ENCODE measurements at places on chromosomes 12 and 14.

- no peak for DNase-seq
Observed at GRCh38 chr14:32350020-32350419, 20.9 kb downstream of the AKAP6 start.

GRCh38 chr12:71871116-71871515, 31.6 kb downstream of the TBC1D15 start:
- DNase-seq = no peak

GRCh38 chr12:123063535-123063934, 83.1 kb downstream of the ARL6IP4 start:
- DNase-seq = no peak

DNA sequence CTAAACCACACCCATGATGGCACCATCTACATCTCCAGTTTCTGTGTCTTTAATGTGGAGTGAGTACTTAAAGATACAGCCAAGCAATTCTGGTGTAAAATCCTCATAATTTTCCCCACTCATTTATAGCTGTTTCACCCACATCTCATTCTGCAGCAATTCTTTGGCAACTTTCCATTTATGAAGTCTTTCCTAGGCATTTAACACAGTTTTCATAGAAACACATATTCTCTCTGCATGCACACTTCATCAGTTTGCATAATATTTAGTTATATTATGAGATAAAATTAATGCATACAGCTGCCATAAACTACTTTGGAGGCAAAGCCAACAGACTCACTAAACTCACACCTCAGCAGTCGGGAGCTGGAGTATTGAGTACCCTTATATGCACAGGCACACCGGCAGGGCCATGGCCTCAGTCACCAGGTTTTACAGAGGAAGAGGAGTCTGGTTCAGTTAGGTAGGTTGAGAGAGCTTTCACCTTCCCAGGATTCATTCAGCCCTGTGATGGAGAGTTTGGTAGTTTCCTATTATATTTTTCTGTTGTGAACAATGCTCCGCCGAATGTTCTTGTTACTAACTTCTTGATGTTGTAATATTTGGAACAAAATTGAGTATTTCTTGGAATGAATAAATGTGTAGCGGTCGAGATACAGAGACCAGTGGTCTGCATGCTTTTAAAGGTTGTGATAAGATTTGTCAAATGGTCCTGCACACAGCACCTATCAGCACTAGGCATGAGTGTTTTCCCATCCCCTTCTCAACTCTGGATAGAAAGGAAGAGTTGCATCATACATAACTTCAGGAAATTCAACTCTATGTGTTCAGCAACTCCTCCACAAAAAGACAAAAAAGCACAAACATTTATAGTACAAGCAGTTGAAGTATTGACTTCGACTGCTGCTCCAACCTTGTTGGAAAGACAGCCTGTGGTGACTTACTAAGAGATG, 123.5 kb downstream of the TTC8 start:
- DNase-seq = no peak

GRCh38 chr12:63093711-63094110, 57.3 kb downstream of the AVPR1A start:
- DNase-seq = no peak

DNA sequence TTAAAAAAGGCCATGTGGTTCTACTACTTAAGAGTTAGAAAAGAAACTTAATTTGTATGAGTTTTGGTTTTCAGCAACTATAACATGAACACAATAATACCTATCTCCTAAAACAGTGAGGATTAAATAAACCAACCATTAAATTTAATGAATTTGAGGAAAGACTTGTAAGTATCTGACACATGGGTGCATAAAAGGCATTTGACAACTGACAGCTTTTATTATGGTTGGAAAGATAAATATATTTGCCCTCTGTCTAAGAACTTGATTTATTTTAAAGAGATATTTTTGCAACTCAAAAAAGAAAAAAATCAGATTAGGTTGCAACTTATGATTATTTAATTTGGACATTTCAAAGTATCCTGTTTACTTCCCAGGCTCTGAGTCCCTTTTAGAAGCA, 217.9 kb upstream of the EEA1 start:
- no peak for DNase-seq

GRCh38 chr12:94149781-94150239, 1.4 kb downstream of the PLXNC1 start:
- DNase-seq = no peak

GRCh38 chr12:71702590-71702989, 16.7 kb downstream of the TMEM19 start:
- no peak for DNase-seq

GRCh38 chr12:78566456-78566855, 298.1 kb upstream of the SYT1 start:
- DNase-seq = no peak

DNA sequence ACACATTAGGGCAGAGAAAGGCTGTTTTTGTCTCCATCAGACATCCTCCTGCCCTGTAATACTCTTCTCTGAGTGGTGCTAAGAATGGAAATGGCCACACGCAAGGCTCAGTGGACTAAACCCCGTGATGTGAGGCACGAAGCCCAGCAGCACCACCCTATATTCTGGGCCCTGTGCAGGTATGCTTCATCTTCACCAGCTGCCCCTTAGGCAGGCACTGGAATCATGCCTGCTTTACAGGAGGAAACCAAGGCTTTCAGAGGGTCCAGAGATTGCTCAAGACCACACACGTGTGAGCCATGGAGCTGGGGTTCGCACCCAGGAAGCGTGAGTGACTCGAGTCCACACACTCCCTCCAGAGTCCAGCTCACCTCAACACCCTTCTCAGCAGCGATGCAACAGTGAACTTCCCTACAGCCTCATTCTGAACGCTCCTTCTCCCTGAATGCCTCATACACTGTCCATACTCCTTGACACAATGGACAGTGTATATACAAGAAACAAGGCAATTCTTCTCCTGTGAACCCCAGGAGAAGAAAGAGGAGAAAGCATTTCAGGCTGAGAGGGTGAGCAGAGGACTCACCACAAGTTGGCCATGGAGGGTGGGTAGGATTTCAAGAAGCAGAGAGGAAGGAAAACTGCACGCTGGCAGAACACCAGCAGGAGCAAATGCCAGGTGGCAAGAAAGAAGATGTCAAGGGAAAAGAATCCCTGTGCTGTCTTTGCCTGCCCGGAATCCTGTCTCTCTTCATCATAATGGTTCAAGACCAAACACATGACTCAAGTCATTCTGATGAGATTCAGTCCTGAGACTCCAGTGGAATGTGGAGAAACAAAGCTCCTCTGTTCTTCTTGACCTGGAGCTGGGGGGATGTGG, 39.1 kb downstream of the NT5DC3 start:
- DNase-seq = no peak

Measured in activated T-cell treated with anti-CD3 and anti-CD28 coated beads for 4 hours (primary cell).